IPS-NIHi11 (cell line): ENCODE measurements at places on chromosomes 1 and 21.

GRCh38 chr1:12717301-12717838 is 1.5 kb downstream of the AADACL3 start:
- no peak for DNase-seq

DNA sequence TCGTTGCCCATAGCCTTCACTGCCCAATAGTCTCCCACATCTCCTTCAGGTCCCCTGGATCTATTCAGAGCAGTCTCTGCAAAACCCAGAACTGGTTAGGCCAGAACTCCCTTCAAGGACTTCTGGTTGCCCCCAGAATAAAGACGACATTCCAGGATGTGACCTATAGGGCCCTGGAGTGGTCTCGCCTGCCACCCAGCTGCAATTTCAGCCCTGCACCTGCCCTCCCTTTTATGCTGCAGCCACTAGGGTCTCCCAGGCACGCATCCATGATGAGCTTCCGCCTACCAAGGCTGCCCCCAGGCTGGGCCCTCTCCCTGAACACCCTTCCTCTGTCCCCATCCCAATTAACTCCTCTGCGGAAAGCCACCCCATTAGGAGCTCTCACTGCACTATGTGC is 7.2 kb upstream of the TSPEAR start:
- no peak for DNase-seq

DNA sequence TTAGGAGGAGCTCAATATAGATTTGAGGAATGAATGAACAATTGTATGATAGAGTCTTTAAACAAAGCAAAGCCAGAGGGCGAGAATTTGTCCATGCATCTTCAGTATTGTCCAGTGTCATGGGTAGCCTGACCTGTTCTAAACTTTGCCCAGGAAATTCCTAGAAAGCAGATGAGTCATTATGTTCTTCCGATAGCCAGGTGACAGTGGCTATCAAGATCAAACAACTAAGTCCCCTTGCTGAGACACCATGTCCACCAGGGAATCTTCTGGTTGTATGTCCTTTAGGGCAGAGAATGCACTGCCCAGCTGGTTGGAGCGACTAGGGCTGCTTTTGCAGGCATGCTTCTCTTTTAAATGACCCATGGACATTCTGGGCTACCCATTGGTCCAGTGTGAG is 1.8 kb upstream of the SLC26A9 start:
- no peak for DNase-seq

GRCh38 chr1:30473922-30474817 is 249.2 kb downstream of the MATN1 start:
- no peak for DNase-seq

- DNase-seq: no peak
Measured at GRCh38 chr1:60930130-60930529, 152.2 kb upstream of the NFIA start.

- no peak for DNase-seq
Measured at GRCh38 chr1:166865926-166866325, 10.1 kb downstream of the TADA1 start.

DNA sequence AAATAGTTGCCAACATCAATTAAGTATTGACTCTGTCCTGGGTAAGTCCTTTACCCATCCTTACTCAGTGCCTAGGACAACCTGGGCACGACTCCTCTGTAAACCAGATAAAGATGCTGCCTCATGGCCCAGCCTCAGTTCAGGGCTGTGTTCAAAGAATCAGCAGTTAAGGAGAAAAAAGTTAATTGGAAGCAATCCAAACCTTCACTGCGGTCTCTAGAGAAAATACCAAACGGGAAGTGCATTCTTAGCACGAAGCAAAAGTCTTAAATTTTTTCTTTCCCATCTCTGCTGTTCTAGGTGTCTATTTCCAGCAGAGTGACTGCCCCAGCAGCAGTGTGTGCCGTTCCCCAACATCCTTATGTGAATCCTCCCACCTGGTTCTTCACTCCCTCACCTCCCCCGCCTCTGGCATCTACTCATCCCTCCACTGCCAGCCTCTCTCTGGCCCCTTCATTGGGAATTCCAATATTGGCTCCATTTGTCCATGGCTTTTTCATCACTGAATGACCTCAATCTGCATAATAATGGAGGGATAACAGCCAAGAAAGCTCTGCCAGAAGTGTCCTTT is 23.2 kb downstream of the KANK4 start:
- no peak for DNase-seq
